ENCODE measurements at places on chromosomes 12 and 14. TPM values are rescaled to one million over a fixed set of nuclear protein-coding genes. Genes with fewer than 3 reads are reported as not detected.

- DNase-seq, result no peak
These were observed 149.0 kb upstream of the SEL1L start for GRCh38 chr14:81682701-81683100.

DNA sequence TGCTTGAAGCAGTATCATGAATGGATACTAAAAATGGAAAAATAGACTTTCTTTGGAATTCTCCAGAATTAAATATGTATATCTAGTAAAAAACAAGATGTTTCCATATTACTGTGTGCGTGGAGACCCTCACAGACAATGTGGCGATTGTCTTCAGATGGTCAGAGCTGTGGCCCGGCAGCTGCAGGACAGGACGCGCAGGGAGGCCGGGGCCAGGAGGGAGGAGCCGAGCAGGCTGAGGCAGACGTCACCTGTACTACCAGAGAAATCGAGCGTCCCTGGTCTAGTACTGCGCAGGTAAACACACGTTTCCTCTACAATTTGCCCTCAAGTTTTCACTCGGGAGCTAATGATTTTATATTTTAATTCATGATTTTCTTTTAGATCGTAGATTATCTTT, 22.8 kb downstream of the DDX51 start:
- DNase-seq, result no peak

Gene SLC39A2
- not detected for total RNA-seq

GRCh38 chr12:100031836-100032235, 47.1 kb upstream of the ANKS1B start:
- DNase-seq, result no peak

DNA sequence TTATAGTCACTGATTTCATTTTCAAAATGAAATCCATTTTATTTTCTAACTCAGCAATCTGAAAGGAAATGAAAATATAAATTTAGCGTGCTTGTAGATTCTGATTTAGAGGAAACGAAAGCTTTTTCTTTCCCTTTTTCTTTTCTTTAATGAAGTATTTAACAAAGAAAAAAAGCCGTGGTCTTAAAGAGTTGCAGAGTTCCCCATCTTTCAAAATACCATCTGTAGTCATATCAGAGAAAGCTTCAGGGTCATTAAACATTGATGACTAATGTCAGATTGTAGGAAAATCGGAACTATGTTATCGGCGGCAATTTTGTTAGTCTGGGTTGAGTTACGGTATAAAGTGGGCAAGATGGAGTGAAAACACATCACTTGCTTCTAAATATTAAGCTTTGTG, 32.3 kb downstream of the DRAM1 start:
- DNase-seq, result no peak

Gene TTC6
- total RNA-seq, result 2.5 TPM

Gene RERG
- 5.9 TPM for total RNA-seq

Gene SDS
- total RNA-seq, result 1.6 TPM

- no peak for DNase-seq
These were observed 350.7 kb upstream of the SEL1L start for GRCh38 chr14:81884382-81884781.

DNA sequence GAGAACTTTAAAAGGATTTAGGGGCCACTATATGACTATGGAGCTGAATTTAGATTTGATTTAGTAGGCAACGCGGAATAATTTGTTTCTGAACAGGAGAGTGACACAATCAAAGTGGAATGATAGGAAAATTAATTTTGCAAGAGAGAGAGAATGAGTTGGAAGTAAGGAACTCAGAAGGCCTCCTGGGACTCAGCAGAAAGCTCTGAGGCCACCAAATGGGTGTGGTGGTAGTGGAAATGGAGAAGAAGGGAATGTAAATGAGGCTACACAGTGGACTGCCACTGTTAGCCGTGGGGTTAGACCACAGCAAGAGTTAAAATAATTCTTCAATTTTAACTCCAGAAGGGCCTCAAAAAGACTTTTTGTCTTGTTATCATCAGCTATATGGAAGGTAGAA, 102.7 kb downstream of the LRRK2 start:
- no peak for DNase-seq

DNA sequence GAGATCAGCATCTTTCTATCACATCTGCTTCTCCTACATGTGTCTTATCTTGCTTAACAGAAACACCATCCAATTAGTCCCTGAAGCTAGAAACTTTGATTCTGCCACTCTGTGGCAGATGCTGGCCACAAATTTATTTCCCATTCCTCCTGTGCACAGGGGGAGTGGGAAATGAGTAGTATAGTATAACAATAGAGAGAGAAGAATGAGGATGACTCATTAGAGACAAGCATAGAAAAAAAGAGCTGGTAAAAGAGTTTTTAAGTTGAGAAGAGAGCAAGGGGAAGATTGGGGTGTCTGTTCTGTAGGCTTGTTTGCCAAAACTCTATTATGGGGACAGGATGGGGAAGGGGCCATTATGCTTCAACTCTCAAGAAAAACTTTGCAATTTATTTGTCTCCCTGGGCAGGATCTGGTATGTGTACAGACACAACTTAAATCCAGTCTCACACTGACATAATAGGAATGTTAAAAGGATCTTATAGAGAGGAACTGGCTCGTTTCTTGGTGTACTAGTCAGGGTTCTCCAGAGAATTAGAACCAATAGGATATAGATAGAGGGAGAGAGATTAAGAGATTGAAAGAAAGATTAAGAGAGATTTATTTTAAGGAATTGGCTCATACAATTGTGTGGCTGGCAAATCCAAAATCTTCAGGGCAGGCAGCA, 142.6 kb upstream of the CPSF6 start:
- no peak for DNase-seq

- no peak for DNase-seq
These were observed 367.7 kb upstream of the NOVA1 start for GRCh38 chr14:26965490-26965889.

DNA sequence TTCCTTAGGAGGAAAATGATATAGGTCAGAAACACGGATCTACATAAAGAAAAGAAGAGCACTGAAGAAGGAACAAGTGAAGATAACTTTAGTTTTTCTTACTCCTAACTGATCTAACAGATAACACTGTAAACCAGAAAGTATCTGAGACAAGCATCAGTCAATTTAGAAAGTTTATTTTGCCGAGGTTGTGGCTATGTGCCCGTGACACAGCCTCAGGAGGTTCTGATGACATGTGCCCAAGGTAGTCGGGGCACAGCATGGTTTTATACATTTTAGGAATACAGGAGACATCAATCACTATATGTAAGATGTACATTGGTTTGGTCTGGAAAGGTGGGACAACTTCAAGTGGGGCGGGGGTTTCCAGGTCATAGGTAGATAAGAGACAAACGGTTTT, 23.0 kb downstream of the SAMD15 start:
- DNase-seq, result no peak

DNA sequence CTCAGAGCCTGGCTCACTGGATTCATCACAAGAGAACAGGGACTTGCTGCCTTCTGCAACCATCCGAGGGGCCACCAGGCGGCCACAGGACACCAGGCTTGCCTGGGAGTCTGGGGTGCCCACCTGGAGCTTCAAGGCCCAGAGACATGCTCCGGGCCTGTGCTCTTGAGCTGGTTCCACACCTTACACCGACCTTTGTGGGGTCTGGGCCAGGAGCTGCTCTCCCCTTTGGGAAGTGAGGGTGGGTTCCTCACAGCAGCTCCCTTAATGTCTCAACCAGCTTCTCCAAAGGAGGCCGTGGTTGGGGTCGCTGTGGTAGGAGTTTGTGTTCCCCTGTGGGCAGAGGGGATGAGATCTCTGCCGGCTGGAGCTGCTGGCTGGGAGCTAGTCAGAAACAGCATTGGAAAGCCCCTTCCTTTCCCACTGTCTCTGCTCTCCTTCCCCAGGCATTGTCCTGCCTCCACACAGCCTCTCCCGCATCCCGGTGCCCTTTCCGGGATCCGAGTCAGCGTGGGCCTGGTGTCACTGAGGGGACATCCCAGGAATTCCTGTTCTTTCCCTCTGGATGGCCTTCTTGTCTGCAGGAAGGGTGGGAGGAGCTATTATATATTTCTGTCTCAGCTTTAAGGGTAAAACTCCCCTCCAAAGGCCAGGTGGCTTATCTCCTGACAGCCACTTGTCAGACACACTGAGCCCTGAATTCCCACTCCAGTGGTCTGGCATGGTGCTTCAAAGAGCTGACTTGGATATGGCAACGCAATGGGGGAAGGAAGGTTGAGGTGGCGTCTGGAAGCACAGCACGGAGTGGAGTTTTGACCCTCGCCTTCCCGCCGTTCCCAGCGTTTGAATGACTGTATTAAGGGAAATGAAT, 5.1 kb upstream of the PAPLN start:
- no peak for DNase-seq

- no peak for DNase-seq
These were observed 108.6 kb downstream of the FOXN3 start for GRCh38 chr14:89308232-89308959.

DNA sequence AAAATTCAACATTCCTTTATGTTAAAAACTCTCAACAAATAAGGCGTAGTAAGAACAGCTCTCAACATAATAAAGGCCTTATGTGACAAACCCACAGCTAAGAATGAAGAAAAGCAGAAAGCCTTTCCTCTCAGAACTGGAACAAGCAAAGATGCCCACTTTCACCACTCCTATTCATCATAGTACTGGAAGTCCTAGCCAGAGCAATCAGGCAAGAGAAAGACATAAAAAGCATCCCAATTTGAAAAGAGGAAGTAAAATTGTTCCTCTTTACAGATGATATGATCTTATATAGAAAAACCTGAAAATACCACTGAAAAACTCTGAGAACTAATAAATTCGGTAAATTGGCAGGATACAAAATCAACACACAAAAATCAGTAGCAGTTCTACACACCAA, 52.1 kb downstream of the STON2 start:
- no peak for DNase-seq

Data from mucosa of gallbladder (tissue), 1 donor.